ENCODE measurements at places on chromosomes 2 and 18.

DNA sequence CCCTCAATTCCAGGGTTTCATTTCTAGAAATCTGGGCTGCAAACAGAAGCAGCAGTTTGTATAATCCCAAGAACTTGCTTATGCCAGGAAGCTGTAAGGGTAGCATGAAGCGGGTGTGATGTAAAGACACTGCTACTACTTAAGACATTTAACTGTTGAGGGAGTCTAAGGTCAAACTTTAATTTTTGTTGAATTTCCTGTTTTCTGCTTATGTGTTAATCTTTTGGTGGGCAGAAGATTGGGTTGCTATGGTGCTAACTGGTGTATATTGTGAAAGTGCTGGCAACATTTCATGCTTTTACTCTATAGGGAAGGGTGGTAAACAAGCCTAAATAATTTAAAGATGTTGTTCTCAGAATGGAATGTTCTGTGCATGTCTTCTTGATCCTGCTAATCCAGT lies 2.7 kb downstream of the NCOA1 start:
- no peak for DNase-seq

DNA sequence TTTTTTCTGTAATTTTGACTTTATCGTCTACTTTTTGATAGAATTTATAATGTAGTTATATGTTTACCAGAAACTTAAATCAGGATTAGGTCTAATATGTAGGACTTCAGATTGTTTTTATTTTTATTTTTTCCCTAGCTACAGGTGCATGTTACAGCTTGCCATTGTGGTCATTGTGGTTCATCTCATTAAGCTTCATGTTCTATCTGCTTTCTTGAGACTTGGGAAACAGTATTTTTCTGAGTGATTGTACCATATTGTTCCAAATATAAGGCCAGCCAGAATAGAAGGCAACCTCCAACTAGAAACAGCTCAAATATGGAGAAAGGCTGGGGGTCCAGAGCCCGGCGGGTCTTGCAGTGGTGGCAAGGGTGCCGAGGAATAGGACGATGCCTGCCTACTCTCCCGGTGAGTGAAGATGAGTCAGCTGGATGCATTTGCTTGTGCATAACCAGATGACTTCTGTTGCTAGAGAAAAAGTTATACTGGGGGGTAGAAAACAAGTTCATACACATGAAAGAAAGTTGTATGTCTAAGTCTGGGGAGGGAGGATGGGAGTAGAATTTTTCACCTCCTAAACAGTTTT lies 188.4 kb downstream of the CCDC85A start:
- no peak for DNase-seq

GRCh38 chr2:171729952-171730317 lies 42.7 kb downstream of the DYNC1I2 start:
- DNase-seq = no peak

DNA sequence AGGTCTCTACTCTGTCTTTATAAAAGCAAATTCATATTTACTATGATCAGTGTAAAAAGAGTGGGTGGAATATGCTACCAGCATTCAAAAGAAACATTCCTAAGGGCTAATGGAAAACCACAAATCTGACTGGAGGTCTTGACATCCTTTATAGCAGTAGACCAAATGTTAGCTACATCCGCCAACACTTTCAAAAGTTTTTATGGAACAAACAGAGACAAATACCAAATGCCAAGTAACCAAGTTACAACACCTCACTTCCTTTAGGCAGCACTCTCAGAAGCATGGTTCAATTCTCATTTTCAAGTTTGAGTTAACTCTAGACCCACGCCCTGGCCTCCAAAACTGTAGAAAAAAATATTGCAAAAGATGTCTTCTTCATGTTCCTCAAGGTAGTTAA lies 78.3 kb upstream of the SETBP1 start:
- no peak for DNase-seq

- DNase-seq = no peak
Observed at GRCh38 chr2:74399785-74400184, 19.7 kb upstream of the DCTN1 start.

DNA sequence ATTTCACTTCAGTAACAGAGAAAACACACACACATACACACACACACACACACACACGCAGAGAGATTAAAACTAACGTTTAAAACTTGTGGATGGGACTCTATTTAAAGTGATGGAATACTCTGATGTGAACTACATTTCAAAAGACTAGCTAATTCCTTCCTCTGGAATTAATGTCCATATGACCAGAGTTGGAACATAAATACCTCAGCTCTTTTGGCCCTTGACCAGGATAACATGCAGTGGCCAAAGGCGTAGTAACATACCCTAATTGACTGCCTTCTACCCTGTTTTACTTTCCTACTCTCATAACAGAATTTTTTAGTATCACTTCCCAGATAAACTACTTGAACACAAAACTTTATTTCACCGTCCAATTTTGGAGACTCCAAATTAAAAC lies 671.3 kb upstream of the CHAC2 start:
- DNase-seq = no peak

DNA sequence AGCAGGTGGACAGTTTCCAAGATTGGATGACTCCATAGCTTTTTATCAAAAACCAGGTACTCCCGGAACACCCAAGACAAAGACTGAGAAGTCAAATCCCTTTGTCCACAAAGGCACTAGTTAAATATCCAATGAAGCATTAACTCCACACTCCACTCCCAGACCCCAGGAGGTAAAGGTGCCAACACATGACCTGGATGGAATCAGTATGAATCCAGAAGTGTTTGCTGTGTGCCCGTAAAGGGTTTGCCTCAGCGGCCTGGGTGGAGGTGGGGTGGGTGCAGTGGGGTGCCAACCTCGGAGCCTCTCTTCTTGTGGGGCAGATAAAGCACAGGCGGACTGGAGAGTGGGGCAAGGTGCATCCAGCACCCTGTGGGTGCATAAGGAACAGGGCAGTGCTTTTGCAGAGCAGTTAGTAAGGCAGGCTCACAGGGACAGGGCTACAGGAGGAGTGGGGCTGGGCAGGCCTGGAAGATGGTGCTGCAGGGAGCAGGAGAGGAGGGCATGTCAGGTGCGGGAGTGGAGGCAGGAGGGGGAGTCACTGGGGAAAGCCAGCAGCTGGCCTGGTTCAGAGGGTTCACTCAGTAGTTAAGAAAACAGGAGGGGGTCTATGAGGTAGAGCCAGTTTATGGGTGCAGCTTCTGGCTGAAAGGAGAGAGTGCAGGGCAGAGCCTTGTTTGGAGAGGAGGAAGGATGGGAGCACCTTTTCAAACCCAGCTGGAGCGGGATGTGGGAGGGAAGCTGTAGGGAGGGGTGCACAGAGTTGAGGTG lies 208.4 kb upstream of the SMAD2 start:
- DNase-seq = peak; percentile 92

- no peak for DNase-seq
Observed at GRCh38 chr2:132620115-132620514, 49.9 kb downstream of the LYPD1 start.

- DNase-seq = no peak
Observed at GRCh38 chr2:37102588-37102987, 18.3 kb downstream of the GPATCH11 start.

DNA sequence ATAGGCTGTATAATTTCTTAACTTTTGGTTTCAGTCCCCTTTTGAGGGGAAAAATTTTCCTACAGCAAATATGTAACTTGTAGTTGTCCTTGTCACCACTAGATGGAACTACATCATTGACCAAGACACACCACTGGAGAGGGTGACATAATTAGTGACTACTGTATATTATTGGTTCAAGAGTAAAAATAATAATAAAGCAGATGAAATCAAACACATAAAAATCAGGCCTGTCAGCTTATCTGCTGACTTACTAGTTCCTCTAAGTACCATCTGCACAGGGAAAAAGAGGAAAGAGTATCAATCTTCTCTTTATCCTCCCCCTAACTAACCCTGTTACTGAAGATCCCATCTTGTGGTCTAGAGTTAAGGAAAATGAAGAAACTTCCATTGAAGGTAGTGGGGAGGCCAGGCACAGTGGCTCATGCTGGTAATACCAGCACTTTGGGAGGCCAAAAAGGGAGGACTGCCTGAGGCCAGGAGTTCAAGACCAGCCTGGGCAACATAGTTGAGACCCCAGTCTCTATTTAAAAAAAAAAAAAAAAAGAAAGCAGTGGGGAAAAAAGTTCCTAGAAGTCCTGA lies 29.6 kb upstream of the ENOSF1 start:
- no peak for DNase-seq

DNA sequence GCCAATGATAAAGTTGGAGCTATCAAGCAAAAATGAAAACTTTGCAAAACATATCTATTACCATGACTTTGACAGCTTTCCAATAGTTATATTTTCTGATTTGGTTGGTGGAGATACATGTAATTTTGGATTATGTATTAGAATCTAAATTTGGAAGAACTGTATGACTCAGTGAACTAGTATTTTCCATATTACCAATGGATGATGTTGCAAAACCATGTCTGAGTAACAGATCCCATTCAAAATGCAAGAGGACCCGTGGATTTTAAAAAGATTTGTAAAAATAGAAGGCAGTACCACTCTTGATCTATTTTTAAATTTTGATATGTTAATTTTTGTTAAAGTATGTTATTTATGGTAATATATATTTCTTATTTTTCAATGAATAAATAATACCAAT lies 83.0 kb downstream of the TAF4B start:
- DNase-seq = no peak

GRCh38 chr2:54624591-54625071 lies 98.8 kb upstream of the EML6 start:
- no peak for DNase-seq

DNA sequence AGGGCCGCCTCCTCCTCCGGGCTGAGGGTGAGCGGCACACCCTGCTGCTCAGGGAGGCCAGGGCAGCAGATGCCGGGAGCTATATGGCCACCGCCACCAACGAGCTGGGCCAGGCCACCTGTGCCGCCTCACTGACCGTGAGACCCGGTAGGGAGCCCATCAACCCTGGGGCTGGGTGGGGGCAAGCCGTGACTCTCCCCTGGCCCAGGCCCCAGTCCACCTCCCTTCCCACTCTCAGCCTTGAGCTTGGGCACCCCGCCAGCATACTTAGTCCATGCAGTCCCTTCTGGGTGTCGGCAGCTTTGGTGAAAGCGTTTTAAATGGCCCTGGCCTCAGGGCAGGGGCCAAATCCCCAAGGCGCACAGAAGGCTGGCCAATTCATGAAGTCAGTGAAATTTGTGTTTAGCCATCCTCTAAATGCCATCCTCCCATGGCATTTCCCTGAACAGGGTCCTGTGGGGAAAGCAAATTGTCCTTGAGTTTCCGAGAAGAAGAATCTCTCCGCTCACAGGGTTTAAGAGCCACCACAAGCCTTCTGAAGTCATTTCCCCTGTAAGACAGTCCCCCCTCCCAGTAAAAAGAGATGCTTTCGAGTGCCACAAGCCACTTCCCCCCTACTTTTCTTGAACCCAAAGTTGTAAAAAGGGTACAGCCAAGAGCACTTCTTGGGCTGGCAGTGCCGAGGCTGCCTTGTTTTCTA lies 17.2 kb downstream of the SPEG start:
- no peak for DNase-seq

GRCh38 chr2:173058673-173059072 lies 17.0 kb upstream of the MAP3K20 start:
- no peak for DNase-seq

- DNase-seq = no peak
Observed at GRCh38 chr2:75605770-75606529, 40.6 kb upstream of the MRPL19 start.

DNA sequence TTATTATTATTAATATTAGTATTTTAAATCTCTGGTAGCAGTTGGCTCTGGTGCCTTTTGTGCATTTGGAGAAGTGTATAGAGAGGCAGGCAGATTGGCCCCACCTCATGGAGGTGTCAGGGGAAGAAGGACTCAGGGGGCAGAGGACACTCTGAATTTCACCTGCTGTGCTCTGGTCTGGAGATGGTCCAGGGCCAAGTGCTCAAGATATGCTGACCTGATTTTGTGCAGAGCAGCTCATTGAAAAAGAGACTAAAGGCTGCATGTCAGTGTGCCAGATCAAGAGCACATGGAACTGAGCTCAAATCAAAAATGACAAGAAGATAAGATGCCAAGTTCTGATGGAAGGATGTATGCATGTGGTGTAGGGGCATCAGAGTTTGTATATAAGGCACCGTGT lies 323.6 kb upstream of the TNP1 start:
- no peak for DNase-seq

DNA sequence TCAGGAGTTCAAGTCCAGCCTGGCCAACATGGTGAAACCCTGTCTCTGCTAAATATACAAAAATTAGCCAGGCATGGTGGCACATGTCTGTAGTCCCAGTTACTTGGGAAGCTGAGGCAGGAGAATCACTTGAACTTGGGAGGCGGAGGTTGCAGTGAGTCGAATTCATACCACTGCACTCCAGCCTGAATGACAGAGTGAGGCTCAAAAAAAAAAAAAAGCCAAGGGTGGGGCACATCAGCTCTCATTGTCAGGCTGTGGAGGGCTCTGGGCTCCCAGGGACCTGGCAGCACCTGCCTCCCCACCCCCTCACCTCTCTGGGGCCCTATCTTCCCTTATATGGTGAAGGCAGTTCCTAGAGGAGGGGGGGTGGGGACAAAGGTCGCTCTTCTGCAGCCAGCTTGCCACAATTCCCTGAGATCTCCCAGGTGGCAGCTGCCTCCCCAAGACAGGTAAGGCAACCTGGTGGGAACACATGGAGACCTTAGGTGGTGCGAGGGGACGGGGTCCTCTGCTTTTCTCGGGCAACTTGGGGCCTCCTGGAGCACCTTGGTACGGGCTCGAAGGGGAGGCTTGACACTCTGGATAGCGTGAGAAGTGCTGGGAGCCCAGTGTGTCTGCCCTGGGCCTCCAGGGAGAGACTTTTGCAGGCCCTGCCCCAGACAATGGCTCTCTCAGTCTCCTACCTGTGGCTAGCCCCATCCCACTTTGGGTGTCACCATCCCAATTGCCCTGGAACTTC lies at the start of gene VIL1:
Gene VIL1 (plus strand): TSS at position 407 of the 742 bp plus-strand sequence. CDS start 4,656 bp downstream, outside the sequence.
- DNase-seq = no peak

DNA sequence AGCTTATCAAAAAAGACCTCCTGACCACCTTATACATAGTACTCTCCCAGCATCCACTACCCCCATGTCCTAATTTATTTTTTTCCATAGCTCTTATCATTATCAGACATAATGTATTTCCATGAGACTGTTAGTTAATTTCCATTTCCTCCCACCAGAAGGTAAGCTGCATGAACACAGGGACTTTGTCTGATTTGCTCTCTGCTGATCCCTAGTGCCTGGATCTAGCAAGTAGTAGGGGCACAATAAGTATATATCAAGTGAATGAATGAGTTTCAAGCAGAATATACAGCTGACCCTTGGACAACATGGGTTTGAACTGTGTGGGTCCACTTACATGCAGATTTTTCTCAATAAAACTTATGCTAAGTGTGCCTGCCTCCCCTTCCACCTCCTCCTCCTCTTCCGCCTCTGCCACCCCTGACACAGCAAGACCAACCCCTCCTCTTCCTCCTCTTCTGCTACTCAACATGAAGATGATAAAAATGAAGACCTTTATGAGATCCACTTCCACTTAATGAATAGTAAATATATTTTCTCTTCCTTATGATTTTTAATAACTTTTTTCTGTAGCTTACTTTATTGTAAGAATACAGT lies 53.8 kb downstream of the CTAGE1 start:
- DNase-seq = no peak

DNA sequence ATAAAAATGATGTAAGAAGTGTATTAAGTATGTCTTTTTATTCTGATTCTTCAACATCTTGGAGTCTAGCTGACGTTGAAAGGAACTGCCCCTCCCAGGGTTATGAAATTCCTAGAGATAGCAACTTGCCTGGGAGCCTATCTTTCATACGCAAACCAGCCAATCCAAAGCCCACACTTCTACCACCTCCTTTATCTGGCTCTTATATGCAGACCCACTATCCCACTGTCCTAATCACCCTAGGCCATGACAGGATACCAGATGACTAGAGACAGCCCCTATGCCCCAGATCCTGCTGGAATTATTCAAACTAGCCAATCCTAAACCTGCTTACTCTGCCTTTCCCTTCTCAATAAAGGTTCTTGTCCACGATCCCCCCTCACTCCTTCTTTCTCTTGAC lies 11.8 kb upstream of the CDC42EP3 start:
- no peak for DNase-seq

GRCh38 chr2:232447091-232447620 lies 8.8 kb upstream of the ALPI start:
- DNase-seq = no peak
